Bronchial epithelial cell (primary cell): ENCODE measurements at places on chromosomes 2 and 18. TPM values are rescaled to one million over a fixed set of nuclear protein-coding genes. Genes with fewer than 3 reads are reported as not detected.

Gene FHOD3
- total RNA-seq: 8.8 and 15.8 TPM in 2 replicates

Gene POU3F3
- not detected in 2 replicates for total RNA-seq

Gene YES1
- total RNA-seq: 119 and 165 TPM in 2 replicates

Gene REG3G
- not detected in 2 replicates for total RNA-seq

Gene ITGB1BP1
- total RNA-seq: 18.7 and 37.6 TPM in 2 replicates

Gene CCL20
- total RNA-seq: 1.5 and 3.7 TPM in 2 replicates
